A549 treated with ZK216348 at 1 μM for 4 hours (cell line): ENCODE measurements at places on chromosomes 6 and 20. TPM values are rescaled to one million over a fixed set of nuclear protein-coding genes. Genes with fewer than 3 reads are reported as not detected.

COMMD7 gene
- total RNA-seq, result 58.2 to 63.0 TPM (median 59.1 TPM) in 5 replicates

HLA-DMA gene
- total RNA-seq, result 2.7 to 3.6 TPM (median 3.2 TPM) in 5 replicates

ZNF337 gene
- 18.3 to 24.2 TPM (median 19.8 TPM) in 5 replicates for total RNA-seq

KIZ gene
- total RNA-seq, result 3.8 to 6.2 TPM (median 4.4 TPM) in 5 replicates

ZBTB12 gene
- total RNA-seq, result 2.0 to 5.0 TPM (median 4.5 TPM) in 5 replicates

FAM83B gene
- 0.07 to 0.08 TPM (median 0.07 TPM) in 3 of 5 replicates, not detected in the others for total RNA-seq

PXDC1 gene
- 17.1 to 23.0 TPM (median 19.6 TPM) in 5 replicates for total RNA-seq

PPP1R3D gene
- total RNA-seq, result 1.1 to 3.0 TPM (median 2.6 TPM) in 5 replicates

ARMC2 gene
- total RNA-seq, result 2.7 to 3.3 TPM (median 3.1 TPM) in 5 replicates

CD40 gene
- total RNA-seq, result 2.7 to 4.9 TPM (median 4.1 TPM) in 5 replicates

TINAG gene
- not detected in 5 replicates for total RNA-seq

CEP250 gene
- total RNA-seq, result 20.5 to 34.9 TPM (median 26.3 TPM) in 5 replicates

FAM217A gene
- total RNA-seq, result not detected in 5 replicates

C6orf15 gene
- total RNA-seq, result not detected in 5 replicates

UBR2 gene
- 5.6 to 8.0 TPM (median 6.5 TPM) in 5 replicates for total RNA-seq

ANGPT4 gene
- 0.04 to 0.06 TPM in 2 of 5 replicates, not detected in the others for total RNA-seq

SLPI gene
- 8.3 to 13.8 TPM (median 9.4 TPM) in 5 replicates for total RNA-seq

AVP gene
- not detected in 5 replicates for total RNA-seq

ZNF318 gene
- total RNA-seq, result 3.7 to 6.0 TPM (median 5.2 TPM) in 5 replicates

DDX43 gene
- total RNA-seq, result not detected in 5 replicates

HSD17B8 gene
- total RNA-seq, result 9.7 to 16.5 TPM (median 14.8 TPM) in 5 replicates

DEF6 gene
- total RNA-seq, result 0.07 to 0.18 TPM (median 0.13 TPM) in 3 of 5 replicates, not detected in the others

NMBR gene
- total RNA-seq, result not detected in 5 replicates

EFCAB8 gene
- not detected in 5 replicates for total RNA-seq

MCCD1 gene
- total RNA-seq, result not detected in 5 replicates

MANEA gene
- total RNA-seq, result 1.4 to 4.3 TPM (median 3.7 TPM) in 5 replicates

REPS1 gene
- total RNA-seq, result 19.7 to 25.6 TPM (median 24.3 TPM) in 5 replicates

TNFRSF6B gene
- total RNA-seq, result 0.33 to 1.4 TPM (median 0.86 TPM) in 5 replicates

MOCS3 gene
- total RNA-seq, result 4.9 to 6.3 TPM (median 5.7 TPM) in 5 replicates

PACRG gene
- total RNA-seq, result not detected in 5 replicates

LTA gene
- not detected in 5 replicates for total RNA-seq

PKIB gene
- total RNA-seq, result 0.54 to 0.66 TPM (median 0.66 TPM) in 5 replicates
